Thoracic aorta (tissue), 2 donors: ENCODE measurements at places on chromosomes 1 and 21. TPM values are rescaled to one million over a fixed set of nuclear protein-coding genes. Genes with fewer than 3 reads are reported as not detected.

DNA sequence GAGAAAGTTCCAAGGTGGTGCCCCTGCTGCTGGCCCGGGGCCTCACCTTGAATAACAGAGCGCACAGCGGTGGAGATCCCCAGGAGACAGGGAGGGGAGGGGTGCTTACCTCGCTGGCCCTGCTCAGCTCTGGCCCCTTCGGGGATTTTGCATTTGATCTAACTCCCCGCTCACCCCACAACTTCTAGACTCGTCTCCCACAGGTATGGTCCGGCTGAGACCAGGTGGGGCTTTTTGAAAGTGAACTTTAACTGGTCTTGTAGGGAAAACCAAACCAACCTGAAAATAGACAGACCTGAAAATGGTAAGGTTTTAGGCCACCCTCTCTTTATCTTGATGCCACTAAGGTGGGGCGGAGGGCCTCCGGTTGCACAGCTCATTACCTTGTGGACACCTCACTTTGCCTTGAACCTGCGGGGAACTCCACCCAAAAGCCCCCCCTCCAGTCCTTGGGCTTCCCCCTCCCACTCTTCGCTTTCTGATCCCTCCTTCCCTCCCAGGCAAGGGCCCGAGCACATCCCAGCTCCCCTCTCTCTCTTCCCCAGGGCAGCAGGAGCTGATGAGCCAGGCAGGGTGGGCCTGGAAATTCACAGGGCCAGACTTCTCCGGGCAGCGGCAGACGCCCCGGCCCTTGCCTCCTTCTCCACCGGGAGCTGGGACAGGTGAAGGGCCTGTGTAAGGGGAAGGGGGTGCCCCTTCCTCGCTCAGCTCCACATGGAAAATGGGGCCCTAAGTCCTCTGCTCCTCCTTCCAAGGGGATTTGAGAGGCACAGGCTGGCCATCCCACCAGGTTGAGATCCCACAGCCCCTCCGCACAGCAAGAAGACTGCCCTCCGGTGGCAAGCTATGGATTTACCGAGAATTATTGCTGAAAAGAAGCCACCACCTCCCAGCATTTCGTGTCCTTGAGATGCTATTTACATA, 16.1 kb downstream of the TNFRSF8 start:
- no peak overlapping the region for H3K27ac ChIP-seq
- no peaks in the 10 kb centered on the region for H3K36me3 ChIP-seq
- H3K27me3 ChIP-seq: no peaks in the 10 kb centered on the region
- no peak for DNase-seq

GRCh38 chr1:54836594-54836993, 35.5 kb upstream of the TTC22 start:
- H3K4me1 ChIP-seq: no peaks in the 10 kb centered on the region
- DNase-seq: no peak
- H3K36me3 ChIP-seq: no peaks in the 10 kb centered on the region
- no peak overlapping the region for H3K4me3 ChIP-seq
- no peak overlapping the region for H3K27ac ChIP-seq

DNA sequence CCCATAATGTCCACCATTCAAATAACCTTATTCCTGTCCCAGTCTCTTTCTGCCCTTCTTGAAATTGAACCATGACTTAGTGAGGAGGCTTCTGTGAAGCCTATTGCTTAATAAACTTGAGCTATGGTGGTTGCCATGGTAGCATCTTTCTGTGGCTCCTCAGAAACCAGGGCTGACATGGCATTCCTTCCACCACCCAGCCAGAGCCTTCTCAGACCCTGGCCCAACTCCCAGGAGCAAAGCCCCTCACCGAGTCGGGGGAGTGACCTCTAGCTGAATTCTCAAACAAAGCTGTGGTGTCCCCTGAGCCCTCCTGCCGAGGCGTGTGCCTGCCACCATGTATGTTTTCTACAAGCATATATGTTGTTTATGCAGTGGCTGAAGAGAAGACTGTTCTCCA, 259.1 kb downstream of the CACNA1E start:
- H3K4me1 ChIP-seq: peaks cover 13% of the 10 kb centered on the region
- H3K36me3 ChIP-seq: no peaks in the 10 kb centered on the region
- no peak overlapping the region for H3K27ac ChIP-seq
- no peak overlapping the region for H3K4me3 ChIP-seq
- H3K27me3 ChIP-seq: no peaks in the 10 kb centered on the region
- DNase-seq: no peak

DNA sequence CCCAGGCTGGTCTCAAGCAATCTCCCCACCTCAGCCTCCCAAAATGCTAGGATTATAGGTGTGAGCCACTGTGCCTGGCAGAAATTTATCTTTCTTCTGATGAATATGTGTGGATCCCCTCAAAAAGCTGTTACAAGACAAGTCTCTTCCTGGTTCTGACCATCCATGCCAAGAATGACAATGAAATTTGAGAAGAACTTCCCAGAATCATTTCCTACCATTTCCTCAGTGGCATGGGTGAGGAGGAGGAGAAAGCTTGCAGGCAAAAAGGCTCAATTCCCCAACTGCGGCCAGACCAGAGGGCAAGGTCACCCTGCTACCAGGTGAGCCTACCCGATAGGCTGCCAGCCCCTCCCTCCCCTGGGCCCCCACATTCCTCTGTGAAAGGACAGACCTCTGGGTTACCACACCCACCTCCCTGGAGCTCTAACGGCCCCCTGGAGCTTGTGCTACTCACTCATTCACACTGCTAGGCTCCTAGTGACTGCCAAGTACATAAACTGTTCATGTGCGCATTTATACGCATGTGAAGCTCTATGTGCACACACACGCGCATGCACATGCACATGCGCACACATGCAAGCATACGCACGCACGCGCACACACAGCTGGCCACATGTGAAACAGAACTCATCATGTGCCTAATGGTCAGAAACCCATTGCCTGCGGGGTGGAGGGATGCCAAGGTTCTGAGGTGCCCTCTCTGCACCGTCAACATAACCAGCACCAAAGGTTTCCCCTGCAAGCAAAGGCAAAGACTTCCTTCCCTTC, 17.0 kb downstream of the MRAP start:
- no peaks in the 10 kb centered on the region for H3K27me3 ChIP-seq
- no peak overlapping the region for H3K4me3 ChIP-seq
- peaks cover 67% of the 10 kb centered on the region for H3K36me3 ChIP-seq
- H3K4me1 ChIP-seq: no peaks in the 10 kb centered on the region
- H3K27ac ChIP-seq: no peak overlapping the region

- H3K36me3 ChIP-seq: no peaks in the 10 kb centered on the region
- H3K27me3 ChIP-seq: no peaks in the 10 kb centered on the region
- H3K4me1 ChIP-seq: peaks cover 4% of the 10 kb centered on the region
Measured at GRCh38 chr21:17690078-17690494, 77.4 kb upstream of the BTG3 start.

DNA sequence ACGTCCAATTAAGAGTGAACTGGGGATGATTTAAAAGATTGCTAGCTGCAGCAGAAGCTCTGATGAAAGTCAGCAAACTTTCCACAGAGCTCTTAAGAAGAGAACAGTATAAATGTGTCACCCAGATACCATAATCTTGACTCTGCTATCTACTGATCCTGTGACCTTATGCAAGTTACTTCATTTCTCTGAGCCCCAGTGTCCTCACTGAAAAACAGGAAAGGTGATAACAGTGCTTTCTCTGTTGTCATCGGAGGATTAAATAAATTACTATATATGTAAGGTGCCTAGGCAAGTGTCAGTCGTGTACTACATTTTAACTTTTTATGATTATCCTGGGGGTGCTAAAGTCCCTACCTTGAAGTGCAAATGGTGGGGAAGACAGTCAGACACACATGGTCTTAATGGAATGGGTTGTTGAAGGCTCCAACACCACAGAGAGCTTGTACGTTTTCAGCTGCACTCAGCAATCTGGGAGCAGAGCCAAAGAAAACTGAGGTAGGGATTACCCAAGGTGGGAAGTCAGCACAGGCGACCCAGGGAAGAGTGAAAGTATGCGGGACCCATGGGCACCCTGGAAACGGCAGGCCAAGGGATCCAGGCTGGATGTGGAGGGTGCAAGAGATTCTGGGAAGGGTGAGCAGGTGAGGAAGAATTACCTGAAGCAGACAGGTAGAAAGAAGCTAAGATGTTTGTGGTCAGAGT, 82.8 kb downstream of the DTL start:
- H3K4me1 ChIP-seq: peaks cover 15% of the 10 kb centered on the region
- H3K4me3 ChIP-seq: no peak overlapping the region
- H3K27me3 ChIP-seq: no peaks in the 10 kb centered on the region
- DNase-seq: no peak

GRCh38 chr21:25324666-25325065, 282.6 kb downstream of the MRPL39 start:
- no peak for DNase-seq
- H3K36me3 ChIP-seq: no peaks in the 10 kb centered on the region
- H3K27me3 ChIP-seq: no peaks in the 10 kb centered on the region
- H3K4me1 ChIP-seq: no peaks in the 10 kb centered on the region
- no peak overlapping the region for H3K4me3 ChIP-seq
- H3K27ac ChIP-seq: no peak overlapping the region

- peaks cover 25% of the 10 kb centered on the region for H3K36me3 ChIP-seq
- H3K27me3 ChIP-seq: no peaks in the 10 kb centered on the region
- no peak overlapping the region for H3K4me3 ChIP-seq
Measured at GRCh38 chr1:201145132-201145531, 9.1 kb downstream of the TMEM9 start.

GRCh38 chr1:152786077-152786476, at the start of gene LCE1E:
Gene LCE1E, plus strand, starts transcription at chr1:152786257. Its CDS starts 1,043 bp downstream, at chr1:152787300.
- no peak within 1 kb of the TSS for H3K4me3 ChIP-seq
- no peak within 1 kb of the TSS for H3K27ac ChIP-seq
- DNase-seq: no peak
- H3K27me3 ChIP-seq: no peaks in the 10 kb centered on the region

DNA sequence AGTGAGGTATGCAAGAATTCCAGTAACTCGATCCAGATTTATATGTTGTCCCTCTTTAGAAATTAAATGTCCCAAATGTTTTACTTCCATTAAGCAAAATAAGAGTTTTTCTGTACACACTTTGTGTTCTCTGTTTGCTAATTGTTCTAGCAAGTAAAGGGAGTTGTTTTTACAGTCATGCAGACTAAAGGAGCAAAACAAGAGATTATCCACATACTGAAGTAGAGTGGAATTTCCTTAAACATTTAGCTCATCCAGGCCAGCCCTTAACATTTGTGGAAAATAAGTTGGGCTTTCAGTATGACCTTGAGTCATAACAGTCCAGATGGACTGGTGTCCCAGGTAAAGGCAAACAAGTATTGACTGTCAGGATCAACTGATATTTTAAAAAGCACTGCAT, 44.1 kb upstream of the TINAGL1 start:
- H3K27ac ChIP-seq: no peak overlapping the region
- H3K4me3 ChIP-seq: no peak overlapping the region
- H3K4me1 ChIP-seq: no peaks in the 10 kb centered on the region

Gene PLXNA2
- total RNA-seq: 30.2 TPM

Gene GPA33
- total RNA-seq: not detected

Gene FAM72B
- 0.27 TPM for total RNA-seq
